ENCODE measurements at places on chromosomes 5 and 9.

DNA sequence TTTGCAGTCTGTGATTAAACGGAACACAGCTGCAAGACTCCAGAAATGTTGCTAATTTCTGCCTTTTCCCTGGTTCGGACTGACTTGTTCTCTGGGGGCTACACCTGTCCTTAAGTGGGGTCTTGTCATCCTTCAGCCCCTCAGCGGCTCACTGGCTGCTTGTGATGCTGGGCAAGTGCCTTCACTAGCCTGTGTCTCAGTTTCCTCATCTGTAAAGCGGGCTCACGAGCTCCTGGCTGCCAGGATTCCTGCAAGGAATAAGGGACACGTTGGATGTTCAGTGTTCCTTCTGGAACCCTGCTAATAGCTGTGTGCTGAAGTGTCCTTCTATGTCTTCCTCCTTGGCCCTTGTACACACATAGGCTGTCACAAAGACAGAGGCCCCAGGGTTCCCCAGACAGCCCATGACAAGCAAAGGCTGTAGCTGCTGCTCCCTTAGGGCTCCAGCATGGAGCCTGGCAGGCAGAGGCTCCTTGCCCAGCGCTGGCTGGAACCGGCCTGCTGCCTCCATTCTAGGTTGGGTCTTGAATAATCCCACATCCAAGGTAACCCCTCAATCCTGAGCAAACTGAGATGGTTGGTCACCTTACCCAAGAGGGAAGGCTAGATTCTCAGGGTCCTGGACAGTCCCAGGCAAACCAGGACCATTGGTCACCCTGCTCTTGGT lies 116.1 kb downstream of the GAPVD1 start:
- no peak for DNase-seq

DNA sequence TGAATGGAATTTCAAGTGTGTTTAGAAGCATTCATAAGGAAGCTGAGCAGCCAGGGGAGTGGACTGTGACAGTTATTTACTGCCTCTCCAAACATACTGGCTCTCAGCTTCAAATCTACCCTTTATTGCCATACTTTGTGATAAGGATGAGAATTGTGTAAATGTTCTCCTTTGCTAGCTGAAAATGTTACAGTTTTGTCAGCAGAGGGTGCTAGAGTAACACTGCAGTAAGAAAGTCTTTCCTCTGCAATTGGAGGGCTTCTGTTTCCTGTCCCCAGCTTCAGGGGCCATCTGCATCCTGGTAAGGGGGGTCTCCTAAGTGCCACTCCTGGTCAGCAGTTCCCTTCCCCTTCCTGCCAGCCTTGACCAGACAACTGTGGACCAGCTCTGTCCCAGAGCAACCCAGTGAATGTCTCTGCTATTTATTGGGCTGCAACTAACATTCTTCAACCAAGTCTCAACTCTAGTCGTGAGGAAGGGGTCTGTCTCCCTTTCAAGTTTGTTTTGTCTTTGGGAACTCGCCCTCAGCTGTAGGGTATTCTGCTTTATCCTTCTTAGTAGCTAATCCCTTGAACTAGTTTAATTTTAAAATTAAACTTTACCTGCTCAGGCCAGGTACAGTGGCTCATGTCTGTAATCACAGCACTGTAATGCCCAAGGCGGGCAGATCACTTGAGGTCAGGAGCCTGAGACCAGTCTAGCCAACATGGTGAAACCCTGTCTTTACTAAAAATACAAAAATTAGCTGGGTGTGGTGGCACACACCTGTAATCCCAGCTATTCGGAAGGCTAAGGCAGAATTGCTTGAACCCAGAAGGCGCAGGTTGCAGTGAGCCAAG lies 45.3 kb downstream of the RAPGEF6 start:
- peak; percentile 52 for DNase-seq

DNA sequence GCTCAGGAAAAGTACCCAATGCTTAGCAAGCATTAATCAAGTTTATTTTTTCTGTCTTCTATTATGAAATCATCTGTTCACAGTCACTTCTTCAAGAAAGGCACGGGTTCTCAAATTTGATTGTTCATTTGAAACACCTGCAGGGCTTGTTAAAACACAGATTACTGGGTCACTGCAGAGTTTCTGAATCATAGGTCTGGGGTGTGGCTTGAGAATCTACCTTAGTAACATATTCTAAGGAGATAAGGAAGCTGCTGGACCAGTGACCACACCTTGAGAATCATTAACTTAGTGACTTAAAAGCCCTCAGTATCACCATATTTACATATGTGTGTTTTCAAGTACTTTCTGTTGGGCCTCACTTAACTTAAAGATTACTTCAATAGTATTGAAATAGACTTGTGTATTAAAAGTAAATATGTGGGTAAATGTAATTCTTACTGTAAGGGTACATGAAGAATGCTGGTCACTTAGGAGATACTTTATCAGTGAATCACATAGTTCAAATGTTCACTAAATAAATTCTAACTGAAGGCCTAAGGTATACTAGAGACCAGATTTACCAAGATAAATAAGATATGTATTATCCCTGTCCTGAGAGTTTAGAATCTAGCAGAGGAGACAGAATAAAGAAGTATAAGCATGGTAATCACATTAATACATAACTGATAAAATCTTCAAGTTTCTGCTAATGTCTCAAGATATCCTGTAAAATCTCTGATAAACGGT lies 1342.1 kb upstream of the C9orf72 start:
- DNase-seq, result no peak

DNA sequence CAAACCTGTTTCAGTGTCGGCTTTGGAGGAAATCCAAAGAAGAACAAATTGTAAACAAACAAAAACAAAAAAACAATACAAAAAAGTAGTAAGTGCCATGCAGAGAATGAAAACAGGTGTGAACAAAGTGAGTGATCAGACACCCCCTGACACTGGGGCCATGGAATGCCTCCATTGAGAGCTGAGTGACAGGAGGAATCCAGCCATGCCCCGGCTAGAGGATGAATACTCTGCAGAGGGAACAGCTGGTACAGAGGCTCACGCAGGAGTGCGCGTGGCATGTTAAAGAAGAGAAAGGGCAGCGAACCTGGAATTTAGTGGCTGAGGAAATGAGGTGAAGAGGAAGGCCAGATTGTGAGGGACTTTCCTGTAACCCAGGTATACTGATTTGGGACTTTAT lies 15.5 kb upstream of the CCNJL start:
- DNase-seq, result no peak

DNA sequence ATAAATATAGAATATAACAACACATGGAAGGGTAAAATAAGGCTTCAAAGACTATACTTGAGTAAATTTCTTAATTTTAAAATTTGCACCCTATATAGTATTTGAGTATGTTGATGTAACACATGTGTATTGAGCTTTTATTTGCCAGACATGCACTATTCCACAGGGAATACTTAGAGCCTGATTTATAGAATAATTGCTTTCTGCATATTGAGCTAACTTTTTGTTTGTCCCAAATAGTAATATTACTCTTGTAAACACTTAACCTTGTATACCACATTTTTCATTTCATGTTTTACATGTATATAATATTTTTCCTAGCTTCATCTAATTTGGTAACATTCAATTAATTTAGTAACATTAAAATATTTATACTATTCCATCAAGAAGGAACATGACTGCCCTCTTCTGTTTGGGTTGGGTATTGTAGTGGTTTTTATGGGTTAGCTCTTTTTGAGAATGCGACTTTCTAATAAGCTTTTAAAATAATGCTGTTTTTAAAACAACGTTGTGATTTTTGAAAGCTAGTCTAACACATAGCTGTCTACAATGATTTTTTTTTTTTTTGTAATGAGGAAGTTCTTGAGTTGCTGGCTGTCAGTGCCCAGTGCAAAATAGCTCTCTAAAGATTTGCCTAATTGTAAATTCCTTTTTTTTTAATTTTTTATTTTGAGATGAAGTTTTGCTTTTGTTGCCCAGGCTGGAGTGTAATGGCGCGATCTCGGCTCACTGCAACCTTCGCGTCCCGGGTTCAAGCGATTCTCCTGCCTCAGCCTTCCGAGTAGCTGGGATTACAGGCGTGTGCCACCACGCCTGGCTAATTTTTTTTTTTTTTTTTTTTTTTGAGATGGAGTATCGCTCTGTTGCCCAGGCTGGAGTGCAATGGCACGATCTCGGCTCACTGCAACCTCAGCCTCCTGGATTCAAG lies 4.8 kb downstream of the SUB1 start:
- peak; percentile 80 for DNase-seq

GRCh38 chr5:9761706-9762105 lies 131.6 kb upstream of the TAS2R1 start:
- no peak for DNase-seq

DNA sequence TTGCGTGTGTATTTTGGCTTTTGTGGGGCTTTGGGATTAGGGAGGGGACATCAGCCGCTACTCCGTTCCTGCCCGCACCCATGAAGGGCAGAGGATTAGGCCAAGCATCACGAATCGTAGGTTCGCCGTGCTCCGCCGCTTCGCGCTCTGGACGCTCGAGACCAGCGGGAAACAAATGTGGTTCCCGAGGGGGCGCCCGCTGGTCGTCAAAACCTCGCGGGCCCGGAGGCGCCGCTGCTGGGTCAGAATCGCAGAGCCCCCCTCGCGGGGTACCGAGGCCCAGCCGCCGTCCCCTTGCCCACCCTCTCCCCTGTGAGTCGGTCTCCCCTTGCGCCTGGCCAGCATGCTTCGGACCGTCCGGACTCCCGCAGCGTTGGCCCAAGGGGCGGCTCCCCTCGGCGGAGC lies 2.3 kb upstream of the PAX5 start:
- DNase-seq, result no peak

GRCh38 chr9:137956039-137956438 lies 78.5 kb downstream of the CACNA1B start:
- DNase-seq, result no peak

- DNase-seq, result no peak
Measured at GRCh38 chr9:109120204-109120789, 550 bp upstream of the TMEM245 start.

GRCh38 chr5:148965511-148966265 lies 97.2 kb downstream of the SH3TC2 start:
- DNase-seq, result no peak

- DNase-seq, result no peak
Measured at GRCh38 chr9:121895818-121896544, 197.1 kb downstream of the TTLL11 start.
